PC-3 (cell line): ENCODE measurements at places on chromosomes 2 and 18.
A peak's percentile ranks its signal among the peaks of the same experiment; 100 is the strongest.

DNA sequence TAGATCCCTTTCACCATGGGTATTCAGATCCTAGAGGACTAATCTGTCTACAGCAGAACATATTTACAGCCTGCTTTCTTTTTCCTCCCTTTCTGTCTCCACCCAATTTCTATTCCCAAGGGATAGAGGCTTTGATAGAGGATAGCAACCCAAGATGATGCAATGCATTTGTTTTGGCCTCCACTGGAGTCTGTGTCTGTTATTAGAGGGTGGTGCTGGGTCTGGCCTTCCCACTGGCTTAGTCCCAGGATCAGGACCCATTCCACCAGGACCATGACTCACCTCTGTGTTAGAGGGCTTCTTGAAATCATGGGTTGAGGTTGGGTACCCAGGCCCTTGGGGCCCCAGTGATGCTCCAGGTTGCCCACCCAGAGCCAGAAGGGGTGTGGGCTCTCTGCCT is 239.7 kb upstream of the TNP1 start:
- DNase-seq, result no peak

DNA sequence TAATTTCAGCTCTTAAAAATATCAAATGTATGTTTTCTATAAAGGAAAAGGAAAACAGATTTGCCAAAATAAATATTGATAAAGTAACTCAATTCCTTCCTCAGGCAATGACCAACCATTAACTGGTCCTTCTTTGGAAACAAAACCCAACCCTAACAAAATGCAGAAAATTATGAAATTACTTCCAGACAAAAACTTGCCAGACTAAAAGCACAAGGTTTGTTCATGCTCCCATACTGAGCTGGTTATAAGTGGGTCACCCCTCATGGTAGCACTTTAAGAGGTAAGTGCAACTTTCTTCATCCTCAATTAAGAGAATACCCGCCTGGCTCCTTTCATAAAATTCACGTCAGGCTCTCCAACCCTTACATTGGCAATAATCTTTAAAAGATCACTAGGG is 31.1 kb upstream of the TTC32 start:
- peak; percentile 62 for DNase-seq

- DNase-seq, result no peak
These were observed 133.0 kb upstream of the CELF4 start for GRCh38 chr18:37698508-37699040.

- DNase-seq, result no peak
These were observed 1171.1 kb upstream of the CRIM1 start for GRCh38 chr2:35184471-35184870.

GRCh38 chr2:45253151-45253550 is 243.9 kb upstream of the SIX2 start:
- DNase-seq, result peak; percentile 31

DNA sequence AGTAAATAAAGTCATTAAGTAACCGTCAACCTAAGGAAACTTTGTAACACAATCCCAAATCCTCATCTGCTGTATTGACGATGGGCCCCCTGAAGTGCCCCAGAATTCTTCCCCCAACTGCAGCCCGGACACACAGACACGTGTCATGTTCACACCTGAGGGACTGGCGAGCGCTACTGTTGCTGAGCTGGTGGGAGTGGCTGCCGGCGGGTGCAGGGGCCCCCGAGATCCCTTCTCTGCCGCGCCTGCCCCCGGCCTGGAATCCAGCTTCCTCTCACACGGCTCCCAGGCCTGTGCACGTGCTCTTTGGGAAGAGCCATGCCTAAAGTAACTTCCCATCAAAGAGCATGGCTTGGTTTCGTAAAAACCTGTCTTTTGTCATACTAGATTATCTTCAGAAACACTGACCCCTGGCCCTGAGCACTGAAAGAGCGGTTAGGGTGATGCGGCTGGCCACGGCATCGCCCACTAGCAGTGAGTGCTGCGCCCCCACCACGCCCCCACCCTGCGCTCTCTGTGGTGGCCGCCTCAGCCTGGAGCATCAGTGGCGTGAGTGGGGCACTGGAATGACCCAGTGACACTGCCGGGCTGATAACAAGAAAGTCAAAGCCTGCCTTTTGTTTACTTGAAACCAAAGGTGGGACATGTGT is 56.0 kb downstream of the ADI1 start:
- no peak for DNase-seq

DNA sequence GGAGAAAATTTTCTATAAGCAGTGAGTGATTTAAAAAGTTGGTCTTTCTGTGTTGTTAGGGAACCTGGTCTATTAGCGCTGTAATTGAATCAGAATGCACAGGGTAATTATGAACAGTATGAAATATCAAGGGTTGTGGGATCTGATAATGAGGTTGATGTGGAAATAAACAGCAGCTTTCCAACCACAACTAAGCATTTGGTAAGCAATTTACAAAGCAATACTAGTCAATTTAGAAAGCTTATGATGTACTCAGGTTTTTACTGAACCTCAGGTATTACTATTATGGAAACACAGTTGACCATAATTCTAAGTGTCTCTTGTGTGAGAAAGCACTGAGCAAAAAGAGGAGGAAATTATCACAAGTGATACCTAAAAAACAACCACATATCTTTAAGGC is 11.0 kb upstream of the SMCHD1 start:
- DNase-seq, result no peak

- no peak for DNase-seq
These were observed 12.8 kb downstream of the PSMD1 start for GRCh38 chr2:231069379-231070054.

GRCh38 chr18:66722671-66723070 is 118.8 kb upstream of the CDH19 start:
- no peak for DNase-seq

GRCh38 chr2:39787950-39788349 is 8.9 kb upstream of the THUMPD2 start:
- peak; percentile 75 for DNase-seq

DNA sequence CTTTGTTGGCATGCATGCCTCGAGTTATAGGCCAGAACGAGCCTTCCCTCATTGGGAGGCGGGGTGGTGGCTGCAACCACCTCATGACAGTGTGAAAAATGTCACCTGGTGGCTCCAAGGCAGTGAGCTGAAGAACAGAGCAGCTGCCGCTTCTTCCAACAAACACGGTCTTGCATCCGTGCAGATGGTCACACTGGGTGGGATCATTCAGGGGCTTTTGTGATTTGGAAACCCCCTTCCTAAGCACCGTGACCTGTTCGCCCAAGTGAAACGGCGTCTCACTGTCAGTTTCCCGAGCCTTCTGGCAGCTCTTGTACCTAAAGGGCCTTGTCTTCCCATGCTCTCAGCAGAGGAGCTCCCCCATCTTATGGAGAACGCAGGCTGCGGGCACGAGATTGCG is 159.7 kb downstream of the NAPG start:
- no peak for DNase-seq

- DNase-seq, result peak; percentile 63
These were observed 68.9 kb upstream of the ZSWIM2 start for GRCh38 chr2:186917866-186918265.

GRCh38 chr2:177758591-177759371 is 313.8 kb downstream of the PDE11A start:
- peak; percentile 59 for DNase-seq

DNA sequence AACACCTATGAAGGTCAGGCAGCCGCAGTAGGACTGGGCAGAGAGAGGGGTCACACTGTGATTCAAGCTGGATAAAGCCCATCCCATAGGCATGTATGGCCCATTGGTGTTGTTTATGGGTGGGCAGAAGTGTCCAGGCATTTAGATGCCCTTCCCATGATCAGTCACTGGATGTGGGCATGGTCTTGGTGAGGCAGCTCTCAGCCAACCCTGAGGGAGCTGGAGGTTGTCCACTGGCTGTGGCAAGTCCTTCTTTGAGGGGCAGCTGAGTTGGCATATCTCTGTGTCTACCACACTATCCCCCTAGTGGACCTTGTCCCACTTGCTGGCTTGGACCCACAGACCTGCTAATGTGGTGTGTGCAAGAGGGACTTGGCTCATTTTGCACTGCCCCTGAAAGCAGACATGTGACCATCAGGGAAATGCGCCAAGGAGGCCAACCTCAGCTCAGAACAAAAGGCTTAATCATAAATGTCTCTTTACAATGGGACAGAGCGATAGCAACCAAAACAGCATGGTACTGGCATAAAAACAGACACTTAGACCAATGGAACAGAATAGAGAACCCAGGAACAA is 82.0 kb downstream of the TMEM17 start:
- no peak for DNase-seq

DNA sequence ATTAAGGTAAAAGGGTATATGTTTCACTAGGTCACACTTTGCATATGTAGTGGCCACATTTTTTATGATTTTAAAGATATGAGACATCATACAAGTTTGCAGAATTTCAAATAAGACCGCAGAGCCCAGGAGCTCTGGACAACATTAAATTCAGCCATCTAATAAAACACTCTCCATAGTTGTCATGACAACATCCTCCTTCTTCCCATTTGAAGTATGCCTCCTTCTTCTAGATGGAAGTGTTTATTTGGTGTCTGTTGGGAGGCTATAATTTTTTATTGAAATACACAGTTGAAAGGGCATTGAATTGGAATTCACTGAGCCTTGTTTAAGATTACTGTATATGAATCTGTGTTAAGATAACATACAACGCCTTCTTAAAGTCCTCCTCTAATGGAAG is 467.3 kb downstream of the CMPK2 start:
- no peak for DNase-seq

DNA sequence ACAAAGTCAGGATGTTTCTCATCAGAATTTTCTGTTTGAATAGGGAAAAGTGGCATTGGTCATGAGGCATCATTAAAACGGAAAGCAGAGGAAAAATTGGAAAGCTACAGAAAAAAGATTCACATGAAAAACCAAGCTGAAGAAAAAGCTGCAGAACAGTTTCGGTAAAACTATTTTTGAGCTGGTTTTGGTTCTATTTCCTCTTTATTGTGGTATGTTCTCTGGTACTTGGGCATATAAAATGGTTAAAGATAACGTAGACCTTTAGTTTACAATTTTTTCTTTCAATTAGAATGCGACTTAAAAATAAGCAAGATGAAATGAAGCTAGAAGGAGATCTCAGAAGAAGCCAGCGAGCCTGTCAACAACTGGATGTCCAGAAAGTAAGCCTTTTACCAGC is 7.6 kb downstream of the GPATCH11 start:
- DNase-seq, result no peak

DNA sequence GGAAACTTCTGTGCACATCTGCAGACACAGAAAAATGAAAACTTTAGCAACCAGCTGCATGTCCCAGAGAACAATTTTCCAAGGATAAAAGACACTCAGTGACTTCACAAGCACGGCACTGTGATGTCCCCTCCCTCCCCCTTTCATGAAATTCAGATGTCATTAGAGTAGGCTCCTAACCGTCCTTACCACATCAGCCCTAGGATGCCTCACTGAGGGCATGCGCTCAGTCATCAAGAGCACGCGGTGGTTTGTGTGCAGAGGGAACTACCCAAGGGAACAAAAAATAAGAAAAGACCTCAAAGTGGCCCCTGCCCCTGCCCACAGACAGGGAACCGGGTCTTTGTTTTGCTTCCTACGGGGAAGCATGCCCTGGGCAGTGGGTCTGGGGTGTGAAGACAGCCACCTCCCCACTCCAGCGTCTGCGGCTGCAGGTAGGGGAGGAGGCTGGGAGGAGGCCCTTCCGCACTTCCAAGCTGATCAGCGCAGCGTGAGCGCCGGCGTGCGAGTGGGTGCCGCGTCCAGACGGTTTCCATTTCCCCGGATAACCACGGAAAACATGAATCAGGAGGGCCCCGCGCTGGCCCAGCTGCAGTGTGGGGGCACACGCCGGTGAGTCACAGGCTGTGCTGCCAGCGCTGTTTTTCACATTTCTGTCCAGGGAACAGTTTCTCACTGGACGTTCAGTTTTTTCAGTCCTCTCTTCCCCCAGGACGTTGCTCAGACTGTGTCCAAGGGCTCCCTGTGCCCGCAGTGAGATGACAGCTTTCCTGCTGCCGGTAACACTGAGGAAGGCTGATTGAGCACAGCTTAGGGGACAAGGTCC is 70.6 kb downstream of the COPS8 start:
- DNase-seq, result no peak

DNA sequence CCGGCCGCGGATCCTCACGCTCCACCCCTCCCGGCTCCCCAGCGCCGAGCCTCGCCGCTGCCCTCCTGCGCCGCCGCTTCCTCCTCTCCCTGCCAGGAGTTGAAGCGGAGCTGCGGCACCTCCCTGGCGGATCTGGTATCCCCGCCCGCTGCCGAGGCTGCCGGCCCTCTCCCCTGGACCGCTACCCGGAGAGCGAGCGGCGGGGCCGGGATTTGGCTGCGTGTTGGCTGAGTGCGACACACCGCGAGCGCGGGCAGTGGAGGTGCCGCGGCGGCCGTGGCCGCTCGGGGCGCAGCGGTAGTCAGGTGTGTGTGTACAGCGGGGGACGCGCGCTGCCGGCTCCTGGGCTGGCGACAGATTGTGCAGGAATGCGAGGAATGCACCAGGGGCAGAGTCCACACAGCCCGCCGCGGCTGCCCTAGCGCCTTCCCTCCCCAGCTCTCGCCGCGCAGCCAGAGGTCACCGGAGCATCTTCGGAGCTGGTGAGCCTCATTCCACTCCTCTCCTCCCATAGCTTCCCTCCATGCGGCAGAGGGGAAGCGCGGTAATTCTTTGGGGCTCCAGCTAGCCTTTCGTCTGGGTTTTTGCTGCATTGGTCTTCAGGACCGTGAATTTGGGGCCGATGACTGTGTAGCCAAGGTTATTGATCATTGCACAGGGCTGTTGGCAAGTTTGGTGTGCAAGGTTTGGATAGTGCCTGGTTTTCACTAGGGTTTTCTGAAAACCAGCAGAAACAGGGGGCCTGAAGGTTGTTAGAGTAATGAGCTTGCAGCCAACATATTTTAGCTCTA is 1.3 kb downstream of the PKP4 start:
- DNase-seq, result peak; percentile 87

- DNase-seq, result no peak
These were observed 34.3 kb upstream of the DNMT3A start for GRCh38 chr2:25375989-25376545.

DNA sequence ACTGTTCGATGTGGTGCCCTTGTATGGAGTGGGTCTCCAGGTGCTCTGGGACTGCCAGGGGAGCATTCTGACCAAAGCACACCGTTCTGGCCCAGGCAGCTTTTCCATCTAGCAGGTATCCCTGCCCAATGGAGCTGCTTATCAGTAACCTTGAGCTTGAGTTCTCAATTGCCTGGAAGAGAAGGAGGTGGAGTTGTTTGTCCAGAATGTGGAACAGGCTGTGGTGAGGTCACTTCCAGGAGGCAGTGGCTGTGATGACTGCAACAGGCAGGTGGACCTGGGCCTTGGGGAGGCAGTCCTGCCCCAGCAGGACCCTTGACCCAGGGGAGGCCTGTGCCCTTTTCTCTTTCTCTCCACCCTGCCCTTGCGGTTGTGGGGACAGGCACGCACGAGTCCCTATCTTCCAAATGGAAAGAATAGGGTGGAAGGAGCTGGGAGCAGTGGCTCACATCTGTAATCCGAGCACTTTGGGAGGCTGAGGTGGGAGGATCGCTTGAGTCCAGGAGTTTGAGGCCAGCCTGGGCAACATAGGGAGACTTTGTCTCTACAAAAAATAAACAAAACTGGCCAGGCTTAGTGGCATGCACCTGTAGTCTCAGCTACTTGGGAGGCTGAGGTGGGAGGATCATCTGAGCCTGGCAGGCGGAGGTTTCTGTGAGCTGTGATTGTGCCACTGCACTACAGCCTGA is 66.2 kb upstream of the MCFD2 start:
- no peak for DNase-seq

- DNase-seq, result no peak
These were observed 115.1 kb upstream of the FAM136A start for GRCh38 chr2:70417011-70417410.

GRCh38 chr18:22912835-22913234 is 20.3 kb upstream of the RBBP8 start:
- no peak for DNase-seq

- no peak for DNase-seq
These were observed 34.5 kb downstream of the AGFG1 start for GRCh38 chr2:227506456-227506855.
